ENCODE measurements at places on chromosomes 2 and 18.

DNA sequence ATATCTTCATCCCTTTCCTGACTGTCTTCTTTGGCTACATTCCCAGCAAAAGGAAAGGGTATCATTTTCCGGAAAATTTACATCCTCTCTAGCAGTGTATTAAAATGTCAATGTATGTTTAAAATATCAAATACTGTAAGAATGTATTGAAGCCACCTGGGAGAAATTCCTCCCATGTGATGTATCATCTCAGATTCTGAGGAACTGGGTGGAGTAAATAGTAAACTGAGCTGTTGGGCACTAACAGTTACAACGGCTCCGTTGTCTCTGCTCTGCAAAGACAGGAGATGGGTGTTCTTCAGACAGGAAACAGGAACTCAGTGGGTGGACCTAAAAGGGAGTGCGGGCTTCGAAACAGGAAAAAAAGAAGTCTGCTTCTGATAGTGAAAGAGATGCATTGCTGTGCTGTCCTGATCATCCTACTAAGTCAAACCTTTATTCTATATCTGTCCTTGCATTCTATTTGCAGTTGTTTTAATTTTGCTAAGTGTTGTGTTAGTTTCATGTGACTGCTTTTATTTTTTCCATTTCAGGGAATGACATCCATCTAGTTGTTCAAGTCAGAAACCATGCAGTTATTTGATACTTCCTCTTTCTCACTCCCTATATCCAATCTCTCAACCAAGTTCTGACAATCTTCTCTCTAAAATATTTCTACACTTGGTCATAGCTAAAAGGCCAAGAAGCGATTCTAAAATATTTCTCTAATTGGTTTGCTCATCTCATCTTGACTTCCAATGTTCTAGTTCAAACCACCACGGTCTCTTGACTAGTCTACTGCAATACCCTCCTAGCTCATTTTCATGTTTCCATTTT lies 19.4 kb downstream of the DOK1 start:
- no peak for DNase-seq

DNA sequence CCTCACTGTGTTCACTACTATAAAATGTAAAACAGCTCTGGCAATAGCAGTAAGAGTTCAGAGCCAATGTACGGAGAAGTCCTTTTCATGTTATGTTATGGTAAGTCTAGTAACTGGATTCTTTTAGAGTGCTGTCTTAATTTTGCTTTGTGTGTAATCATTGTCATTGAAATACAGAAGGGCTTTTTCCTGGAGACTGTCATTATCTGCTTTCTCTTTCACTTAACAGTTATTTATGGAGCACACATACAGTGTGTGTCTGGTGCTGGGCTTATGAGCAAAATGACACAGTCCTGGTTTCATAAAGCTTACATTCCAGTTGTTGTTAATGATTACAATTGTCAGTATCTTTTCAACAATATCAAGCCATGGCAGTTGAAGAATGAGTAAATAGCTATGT lies 95.5 kb downstream of the CCDC102B start:
- DNase-seq: no peak

DNA sequence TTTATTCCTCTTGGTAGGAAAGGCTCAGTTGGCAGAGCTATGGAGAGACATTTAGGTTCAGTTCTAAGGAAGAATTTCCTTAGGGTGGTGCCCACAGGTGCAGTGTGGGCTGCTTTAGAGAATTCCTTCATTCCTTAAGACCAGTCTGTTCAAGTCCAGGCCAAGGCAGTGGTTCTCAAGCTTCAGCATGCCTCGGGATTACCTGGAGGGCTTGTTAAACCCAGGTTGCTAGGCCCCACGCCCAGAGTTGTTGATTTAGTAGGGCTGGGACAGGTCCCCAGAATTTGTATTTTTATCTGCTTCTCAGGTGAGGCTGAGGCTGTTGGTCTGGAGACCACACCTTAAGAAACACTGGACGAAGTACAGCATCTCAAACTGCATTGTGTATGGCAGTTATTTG lies 68.9 kb downstream of the CERS6 start:
- DNase-seq: no peak

DNA sequence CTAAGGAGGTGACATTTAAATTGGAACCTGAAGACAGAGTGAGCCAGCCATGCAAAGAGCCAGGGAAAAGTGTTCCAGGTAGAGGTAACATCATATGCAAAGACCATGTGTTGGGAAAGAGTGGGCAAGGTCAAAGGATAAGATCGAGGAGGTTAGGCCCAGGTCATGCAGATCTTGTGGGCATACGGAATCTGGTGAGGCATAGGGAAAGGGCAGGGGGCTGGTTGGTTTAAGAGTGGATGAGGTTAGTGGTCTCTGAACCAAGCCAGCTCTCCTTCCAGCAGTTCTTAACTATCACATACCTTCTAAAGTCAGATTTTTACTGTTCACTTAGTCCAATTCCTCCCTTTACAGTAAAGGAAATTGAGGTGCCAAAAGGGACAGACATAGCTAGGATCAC lies 3.0 kb downstream of the ANKRD53 start:
- no peak for DNase-seq

GRCh38 chr2:32847734-32848133 lies 99.0 kb upstream of the LTBP1 start:
- no peak for DNase-seq

DNA sequence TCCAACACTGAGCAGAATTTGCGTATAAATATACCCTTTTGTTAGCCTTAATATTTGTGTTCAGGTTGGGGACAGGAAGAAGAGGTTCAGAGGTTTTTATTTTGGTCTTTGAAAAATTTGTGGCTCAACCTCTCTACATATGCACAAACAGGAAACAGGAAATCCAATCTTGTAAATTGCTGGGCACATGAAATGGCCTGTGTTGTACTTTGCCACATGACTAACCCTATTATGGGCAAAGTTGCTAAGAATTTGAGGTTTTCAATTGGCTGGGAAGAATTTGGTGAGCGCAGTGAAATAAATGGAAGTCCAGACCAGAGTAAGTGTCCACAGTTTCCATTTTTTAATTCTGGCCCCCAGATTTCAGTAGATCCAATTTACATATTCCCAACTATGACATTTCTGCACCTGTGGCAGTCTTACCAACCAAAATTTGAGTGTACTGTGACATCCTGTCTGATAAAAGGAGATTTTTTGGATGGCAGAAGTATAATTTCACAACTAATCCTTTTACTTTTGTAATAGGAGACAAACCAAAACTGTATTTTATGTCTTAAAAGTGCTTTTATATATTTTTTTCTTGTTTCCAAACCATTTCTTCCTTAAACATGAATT lies 63.6 kb downstream of the COX7A2L start:
- DNase-seq: no peak

- DNase-seq: no peak
Observed at GRCh38 chr2:190978389-190979053, 35.5 kb downstream of the STAT1 start.

GRCh38 chr2:128544321-128545037 lies 225.8 kb upstream of the HS6ST1 start:
- no peak for DNase-seq

DNA sequence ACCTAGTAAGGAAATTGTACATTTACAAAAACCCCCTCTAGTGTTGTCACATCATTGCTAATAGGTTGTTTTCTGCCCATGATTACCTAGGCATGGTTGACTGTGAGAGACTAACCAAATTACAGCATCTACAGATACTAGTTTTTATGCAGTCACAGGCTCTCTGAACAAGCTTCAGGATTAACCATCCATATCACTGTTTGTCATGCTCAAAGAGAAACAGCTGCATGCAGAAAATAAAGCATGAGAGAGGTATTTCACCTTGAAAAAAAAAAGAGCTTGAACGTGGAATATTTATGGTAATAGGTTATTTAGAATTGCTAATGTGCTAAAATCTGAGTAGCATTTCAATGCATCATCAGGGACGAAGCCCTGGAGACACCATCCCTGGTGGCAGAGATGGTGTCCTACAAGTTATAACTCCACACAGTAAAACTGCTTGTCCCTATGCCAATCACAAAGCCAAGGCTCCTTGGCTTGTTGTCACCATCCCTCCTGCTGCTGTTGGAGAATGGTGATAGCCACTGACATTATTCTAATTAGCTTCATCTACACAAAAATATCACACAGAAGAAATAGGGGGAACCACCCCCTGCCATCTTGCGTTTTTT lies 5.4 kb downstream of the NEB start:
- DNase-seq: no peak

DNA sequence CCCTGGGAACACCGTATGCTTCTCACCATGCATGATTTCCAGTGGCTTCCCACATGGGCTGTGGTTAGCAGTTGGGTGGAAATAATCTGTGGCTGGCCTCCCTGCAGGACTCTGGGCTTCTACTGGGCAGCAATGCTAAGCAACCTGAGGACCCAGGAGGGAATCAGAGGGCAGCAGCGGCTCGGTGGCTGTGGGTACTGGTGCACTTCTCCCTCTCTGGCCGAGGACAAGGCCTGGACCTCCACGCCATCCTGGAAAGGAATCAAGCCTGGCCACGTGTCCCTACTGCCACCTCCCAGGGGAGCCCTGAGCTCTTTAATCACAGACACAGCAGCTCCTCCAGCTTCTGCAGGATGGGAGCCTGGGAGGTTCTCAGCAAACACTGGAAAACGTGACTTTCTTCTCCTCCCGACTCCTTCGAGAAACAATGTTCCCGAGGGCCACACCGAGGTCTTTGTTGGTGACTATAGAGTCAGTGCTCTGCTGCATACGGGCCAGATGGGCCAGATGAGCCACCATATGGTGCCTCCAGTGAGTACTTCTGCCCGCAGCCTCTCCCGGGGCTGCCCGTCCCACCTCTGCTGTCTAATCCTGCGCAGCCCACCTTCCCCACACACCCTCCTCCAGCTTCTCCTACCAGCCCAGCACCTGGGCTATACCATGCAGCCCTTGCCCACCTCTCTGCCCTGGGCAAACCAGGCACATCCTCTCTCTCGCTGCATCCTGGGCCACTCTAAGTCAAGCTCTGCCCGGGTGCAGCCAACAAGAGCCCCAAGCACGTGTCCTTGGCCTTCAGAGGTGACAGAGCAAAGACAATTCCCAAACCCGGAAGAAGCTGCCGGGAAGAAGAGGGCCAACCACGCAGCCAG lies 42.8 kb upstream of the OTOS start:
- no peak for DNase-seq

- no peak for DNase-seq
Observed at GRCh38 chr2:205771666-205772065, 89.4 kb downstream of the NRP2 start.

DNA sequence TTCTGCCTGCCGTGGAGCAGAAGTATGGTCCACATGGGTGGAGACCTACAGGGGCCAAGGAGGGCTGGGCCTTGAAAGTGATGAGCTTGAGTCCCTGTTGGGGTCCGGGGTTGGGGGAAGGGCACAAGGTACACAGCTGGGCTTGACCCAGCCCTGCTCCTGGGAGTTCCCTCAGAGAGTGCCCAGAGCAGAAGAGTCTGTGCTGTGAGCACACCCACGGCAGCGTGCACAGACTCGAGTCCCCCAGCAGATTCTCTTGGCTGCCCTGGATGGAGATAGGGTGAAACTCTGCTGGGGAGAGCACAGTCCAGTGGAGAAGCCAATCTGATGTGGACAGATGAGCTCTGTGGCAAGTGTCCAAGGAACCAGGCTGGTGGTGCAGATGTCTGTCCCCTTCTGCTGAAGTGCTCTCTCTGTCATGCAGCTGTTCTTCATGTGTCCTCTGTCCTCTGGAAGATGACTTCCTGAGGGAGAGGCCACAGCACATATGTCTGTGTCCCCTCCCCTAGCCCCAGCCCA lies 27.5 kb downstream of the INPP4A start:
- no peak for DNase-seq

GRCh38 chr2:103364177-103364576 lies 602.3 kb downstream of the TMEM182 start:
- no peak for DNase-seq

GRCh38 chr18:23356915-23357601 lies 96.0 kb upstream of the RIOK3 start:
- no peak for DNase-seq

DNA sequence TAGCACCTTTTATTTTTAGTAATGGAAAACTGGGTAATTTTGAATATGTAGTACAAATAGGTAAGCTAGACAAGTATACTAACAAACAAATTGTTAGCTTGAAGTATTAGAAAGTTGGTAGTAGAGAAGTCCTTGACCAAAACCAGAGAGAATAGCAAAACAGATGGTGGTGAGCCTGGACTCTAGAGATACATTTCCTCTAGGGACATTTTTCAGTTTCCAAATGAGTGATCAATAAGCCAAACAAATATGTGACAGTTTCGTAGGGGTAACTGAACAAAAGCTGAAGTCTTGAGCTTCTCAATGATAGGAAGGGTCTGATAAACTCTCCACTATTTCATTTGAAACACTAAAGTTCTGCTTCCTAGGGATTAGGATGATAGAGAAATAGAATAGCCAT lies 692.0 kb upstream of the FAM98A start:
- DNase-seq: no peak

DNA sequence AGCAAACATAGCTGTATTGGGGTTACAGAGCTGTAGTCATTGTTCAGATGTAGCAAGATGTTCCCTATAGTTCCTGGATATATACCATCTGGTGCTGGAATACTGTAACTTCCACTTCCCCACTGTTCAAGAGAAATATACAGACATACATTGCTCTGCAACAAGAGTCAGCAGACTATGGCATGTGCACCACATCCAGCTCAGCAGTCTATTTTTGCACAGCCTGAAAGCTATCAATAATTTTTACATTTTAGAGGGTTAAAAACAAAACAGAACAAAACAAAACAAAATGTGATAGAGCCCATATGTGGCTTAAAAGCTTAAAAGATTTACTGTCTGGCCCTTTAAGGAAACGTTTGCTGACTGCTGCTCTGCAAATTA lies 31.8 kb upstream of the VIT start:
- DNase-seq: no peak

DNA sequence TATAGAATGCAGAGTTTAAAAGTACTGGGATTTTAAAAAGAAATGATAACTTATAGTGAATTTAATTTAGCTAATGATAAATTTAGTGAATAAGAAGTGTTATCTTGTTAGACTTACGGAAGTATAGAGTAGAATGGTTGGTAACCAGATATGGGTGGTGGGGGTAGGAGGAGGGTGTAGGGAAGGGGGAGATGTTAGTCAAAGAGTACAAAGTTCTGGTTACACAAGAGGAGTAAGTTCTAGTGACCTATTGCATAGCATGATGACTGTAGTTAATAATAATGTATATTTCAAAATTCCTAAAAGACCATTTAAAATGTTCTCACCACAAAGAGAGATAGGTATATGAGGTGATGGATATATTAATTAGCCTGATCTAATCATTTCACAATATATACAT lies 184.8 kb upstream of the STON1 start:
- no peak for DNase-seq

All from activated T-cell treated with anti-CD3 and anti-CD28 coated beads for 1 hour (primary cell).